Omental fat pad (tissue), 4 donors: ENCODE measurements at places on chromosomes 3 and 15. TPM values are rescaled to one million over a fixed set of nuclear protein-coding genes. Genes with fewer than 3 reads are reported as not detected.

DNA sequence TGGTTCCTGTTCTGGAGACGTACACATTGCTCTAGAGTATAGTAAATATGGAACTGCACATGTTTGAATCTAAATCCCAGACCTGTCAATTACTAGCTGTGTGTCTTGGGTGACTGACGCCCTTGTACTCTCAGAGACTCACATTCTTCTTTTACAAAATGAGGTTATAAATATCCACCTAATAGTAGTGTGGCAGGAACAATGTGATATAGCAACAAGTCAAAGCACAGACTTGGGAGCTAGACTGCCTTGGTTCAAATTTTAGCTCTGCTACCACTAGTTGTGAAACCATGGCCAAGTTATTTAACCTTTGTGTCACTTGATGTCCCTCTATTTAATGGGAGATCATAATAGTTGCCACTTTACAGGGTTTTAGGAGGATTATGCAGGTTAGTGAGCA, 245.6 kb downstream of the CPNE4 start:
- DNase-seq, result no peak

DNA sequence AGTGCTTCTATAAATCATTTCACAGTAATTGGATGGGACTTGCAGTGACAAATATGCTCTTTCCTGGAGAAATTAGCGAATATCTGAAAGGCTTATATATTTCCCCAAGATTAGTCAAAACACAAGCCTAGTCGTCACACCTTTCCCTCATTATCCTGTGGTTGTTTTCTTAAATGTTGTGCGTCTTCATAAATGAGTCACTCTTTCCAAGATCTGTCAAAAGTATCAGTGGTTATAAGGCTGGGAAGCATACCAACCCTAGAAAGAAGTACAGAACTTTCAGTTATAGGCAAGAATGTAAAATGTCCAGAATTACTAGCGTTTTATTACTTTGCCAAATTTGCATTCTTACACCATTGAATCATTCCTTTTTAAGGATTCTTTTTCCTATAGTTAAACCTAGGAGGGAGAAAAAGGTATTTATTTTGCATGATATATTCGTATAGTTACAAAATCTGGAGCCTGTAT, 33.6 kb downstream of the TMEM212 start:
- no peak for DNase-seq

DNA sequence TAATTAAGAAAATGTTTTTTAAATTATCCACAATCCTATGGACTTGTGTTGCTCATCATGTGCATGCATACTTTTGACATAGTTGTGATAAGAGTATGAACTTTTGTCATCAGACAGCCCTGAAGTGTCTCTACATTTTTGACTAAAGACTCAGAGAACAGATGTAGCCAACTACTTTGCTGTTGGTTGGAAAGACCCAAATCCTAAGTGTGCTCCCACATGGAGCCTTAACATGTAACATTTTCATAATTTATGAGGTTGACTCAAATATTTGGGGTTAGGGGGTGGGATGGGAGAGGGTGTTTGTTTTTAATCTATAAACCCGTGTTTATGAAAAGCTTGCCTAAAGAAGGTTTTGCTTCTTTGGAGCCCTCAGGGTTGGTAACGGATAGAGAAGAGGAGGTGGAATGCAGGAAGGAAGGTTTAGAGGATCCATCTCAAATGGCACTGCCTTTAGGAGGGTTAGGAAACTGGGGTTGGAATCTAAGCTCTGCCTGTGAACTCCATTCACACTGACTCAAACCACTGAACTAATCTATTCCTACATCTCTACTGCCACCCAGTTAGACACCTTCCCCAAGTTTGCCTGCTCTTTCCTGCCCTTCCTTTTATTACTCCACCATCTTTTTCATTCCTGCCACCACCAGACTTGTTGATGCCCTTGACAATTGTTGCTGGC, 3.7 kb downstream of the BOC start:
- DNase-seq, result no peak

GRCh38 chr15:74027688-74028087, 33.2 kb downstream of the PML start:
- no peak for DNase-seq

- DNase-seq, result no peak
Observed at GRCh38 chr3:148075771-148076716, 621.7 kb upstream of the AGTR1 start.

- no peak for DNase-seq
Observed at GRCh38 chr3:50126287-50127211, 28.6 kb upstream of the SEMA3F start.

- DNase-seq, result no peak
Observed at GRCh38 chr3:81307221-81307620, 454.2 kb downstream of the GBE1 start.

DNA sequence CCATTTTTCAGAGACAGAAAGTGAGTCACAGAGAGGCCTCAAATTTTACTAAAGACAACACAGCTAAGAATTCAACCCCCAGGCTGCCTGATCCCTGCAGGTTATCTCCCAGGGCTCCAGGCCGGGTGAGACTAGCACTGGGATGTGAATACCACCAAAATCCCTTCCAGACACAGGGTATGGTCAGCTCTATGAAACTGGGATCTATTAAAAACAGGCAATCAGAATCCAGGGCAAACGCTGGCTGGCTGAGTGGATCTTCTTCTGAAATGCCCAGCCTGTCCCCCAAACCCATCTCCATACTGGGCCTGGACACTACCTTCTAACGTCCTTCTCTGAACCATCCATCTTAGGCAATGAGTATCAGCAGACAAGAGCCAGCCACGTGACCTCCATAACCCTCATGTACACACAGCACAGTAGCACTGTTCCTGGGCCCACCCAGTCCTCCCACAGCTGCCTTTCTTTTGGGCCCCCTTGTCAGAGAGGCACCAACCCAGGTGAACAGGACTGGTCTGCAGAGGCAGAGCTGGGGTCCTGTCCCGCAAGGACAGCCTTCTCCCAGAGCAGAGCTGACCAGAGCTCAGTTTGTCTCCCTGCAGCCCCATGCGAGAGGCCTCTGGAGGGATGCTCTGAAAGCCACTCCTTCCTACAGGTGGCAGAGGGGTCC, 1.9 kb downstream of the RAB6B start:
- DNase-seq, result no peak

DNA sequence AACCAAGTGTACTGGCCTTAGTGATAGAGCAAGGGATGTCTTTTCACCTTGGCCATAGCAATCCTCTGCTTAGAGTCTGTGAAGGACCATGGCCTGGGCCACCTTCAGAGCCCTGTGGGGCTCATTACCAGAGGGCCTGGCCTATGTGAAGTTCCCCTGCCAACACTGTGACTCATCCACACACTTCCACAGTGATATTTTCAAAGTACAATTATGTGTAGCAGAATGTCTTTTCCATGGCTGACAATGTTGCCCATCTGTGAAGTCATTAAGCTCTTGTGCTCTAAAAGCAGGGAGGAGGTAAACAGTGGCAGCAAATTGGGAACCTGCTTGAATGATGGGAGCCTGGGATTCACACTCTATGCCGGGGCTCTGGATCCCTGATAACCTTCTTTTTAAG, 12.2 kb upstream of the CACNA1D start:
- no peak for DNase-seq

GRCh38 chr15:73629798-73630429, 3.3 kb downstream of the NPTN start:
- no peak for DNase-seq

DNA sequence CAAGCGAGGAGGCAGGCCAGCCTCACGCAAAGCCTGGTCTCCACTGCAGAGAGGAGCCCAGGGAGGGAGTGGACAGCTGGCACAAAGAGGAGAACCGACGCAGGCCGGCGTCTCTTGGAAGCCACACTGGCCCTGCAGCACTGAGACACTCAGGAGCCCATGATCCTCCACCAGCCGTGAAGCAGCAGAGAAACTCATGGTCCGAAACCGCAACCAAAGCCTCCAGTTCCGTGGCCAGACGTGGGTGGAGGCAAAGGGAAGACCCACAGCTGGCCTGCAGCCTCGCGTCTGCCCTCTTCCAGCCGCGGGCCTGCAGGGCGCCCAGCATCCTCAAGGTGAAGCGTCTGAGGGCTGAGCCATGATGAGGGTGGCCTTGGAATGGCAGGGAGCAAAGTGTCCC, 62.2 kb upstream of the SEC61A1 start:
- DNase-seq, result no peak

DNA sequence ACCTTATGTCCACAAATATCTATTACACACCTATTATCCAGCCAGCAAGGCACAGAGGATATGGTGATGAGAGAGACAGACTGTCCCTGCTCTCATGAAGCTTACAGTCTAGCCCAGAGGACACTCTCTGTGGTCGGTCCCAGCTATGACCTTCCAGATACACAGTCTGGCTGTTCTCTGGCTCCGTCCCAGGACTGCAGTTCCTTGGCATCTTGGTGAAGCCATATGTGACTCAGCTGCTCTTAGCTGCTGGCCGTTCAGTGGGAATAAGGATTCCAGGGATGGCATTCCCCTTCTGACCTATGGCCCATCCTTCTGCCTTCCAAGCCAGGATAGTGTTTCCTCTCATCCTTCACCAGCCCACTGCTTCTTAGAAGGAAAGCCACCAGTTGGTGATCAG, 30.8 kb downstream of the MEX3B start:
- no peak for DNase-seq

DNA sequence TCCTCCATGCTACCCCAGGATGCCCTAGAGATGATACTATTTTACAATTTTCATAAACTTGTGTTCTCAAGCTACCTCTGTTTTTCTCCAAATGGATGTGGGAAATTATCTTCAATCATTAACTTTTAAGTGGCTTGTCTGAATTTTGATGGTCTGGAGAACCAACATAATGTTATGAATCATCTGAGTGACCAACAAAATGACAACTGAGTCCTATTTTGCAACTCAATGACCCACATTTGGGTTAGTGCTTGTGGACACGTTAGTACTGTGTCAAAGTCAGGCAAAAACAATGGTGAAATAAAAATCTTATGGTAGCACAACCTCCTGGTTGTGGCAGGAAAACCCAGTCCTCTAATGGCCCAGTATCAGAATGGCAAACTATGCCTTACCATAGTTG, 352.4 kb upstream of the ZNF385D start:
- DNase-seq, result no peak

DNA sequence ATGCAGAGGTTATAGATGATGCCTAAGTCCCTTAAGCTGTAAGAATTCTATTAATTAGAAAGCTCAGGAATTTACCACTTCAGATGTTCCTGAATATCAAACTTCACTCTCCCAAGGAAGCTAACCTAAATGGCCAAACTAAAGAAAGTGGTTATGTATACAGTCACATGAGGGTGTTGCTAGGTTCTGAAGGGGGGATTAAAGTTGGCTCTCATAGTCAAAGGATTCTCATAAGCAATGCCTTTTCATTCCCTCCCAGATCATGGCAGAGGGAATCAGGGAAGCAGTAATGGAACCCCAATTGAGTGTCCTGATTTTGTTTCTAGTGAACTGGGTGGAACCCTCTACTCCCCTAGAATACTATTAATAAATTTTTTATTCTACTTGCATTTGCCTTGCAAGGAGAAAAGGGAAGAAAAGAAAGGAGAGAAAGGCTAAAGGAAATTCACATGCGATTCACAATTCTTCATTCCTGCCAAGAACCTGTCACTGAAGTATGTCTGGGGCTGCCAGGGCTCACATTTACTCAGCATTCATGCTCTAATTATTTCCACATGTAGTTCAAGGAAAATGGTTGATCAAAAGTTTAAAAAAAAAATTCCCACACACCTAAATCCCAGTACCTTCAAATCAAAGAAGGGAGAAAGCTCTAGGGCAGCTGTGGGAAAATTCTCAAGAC, 25.1 kb downstream of the FSTL1 start:
- no peak for DNase-seq

MCF2L2 gene
- 0.47 TPM for total RNA-seq

SH2D7 gene
- not detected for total RNA-seq

FBXL22 gene
- total RNA-seq, result not detected
